ENCODE measurements at places on chromosomes 5 and 9.
A peak's percentile ranks its signal among the peaks of the same experiment; 100 is the strongest.

GRCh38 chr5:14097998-14098471, 45.1 kb upstream of the TRIO start:
- no peak overlapping the region for H3K27ac ChIP-seq
- no peaks in the 10 kb centered on the region for H3K36me3 ChIP-seq
- no peaks in the 10 kb centered on the region for H3K4me1 ChIP-seq
- no peaks in the 10 kb centered on the region for H3K27me3 ChIP-seq

DNA sequence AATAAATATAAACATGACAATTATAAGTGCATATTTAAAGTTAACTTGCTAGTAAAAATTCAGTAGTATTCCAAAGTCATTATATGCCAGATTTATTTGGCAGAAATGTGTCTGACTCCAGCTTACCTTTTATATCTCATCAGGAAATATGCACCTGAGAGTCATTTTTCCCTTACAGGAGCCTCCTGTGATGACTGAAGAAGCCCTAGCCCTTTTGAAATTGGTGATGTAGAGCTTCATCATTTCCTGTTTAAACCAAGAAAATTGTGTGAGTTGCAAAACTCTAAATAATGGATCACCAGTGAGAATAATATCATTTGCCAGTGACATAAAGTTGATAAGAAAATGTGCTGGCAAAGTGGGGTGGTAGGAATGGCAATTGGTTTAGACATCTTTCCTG, 42.1 kb upstream of the CTNND2 start:
- no peak overlapping the region for H3K27ac ChIP-seq
- no peaks in the 10 kb centered on the region for H3K4me1 ChIP-seq
- H3K36me3 ChIP-seq, result no peaks in the 10 kb centered on the region
- no peaks in the 10 kb centered on the region for H3K27me3 ChIP-seq
- DNase-seq, result no peak
- H3K4me3 ChIP-seq, result no peak overlapping the region

GRCh38 chr5:54883374-54884194, 101.8 kb downstream of the ESM1 start:
- H3K27ac ChIP-seq, result peak overlapping the region; percentile 33
- DNase-seq, result peak; percentile 64
- no peaks in the 10 kb centered on the region for H3K36me3 ChIP-seq

DNA sequence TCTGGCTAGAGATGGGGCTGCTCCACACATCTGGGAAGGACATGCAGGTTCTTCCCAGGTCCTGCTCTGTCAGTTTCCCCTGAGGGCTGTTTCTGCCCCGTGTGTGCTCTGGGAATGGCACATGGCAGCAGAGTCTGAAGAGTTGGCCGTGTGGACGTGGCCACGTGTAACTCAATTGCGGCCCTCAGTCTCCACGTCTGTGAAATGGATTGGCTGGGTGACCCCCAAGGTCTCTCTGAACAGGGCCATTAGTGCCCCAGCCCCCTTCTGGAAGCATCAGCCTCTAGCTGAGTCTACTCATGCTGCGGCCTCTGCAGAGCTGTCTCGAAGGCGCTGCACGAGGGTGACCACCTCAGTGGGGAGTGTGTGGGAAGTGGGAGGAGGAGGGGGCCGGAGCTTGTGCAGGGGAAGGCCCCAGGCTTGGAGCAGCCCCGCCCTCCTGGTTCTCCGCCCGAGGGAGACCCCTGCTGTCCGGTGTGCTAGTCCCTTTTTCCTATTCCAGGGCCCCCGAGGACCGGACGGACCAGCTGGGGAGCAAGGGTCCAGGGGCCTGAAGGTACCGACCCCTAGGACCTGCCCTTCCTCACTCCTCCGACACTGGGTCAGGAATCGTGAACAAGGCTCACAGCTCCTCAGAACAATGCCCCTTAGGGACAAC, 58.9 kb upstream of the ORM1 start:
- H3K36me3 ChIP-seq, result no peaks in the 10 kb centered on the region
- no peaks in the 10 kb centered on the region for H3K4me1 ChIP-seq
- no peak for DNase-seq
- H3K4me3 ChIP-seq, result no peak overlapping the region
- H3K27ac ChIP-seq, result no peak overlapping the region

GRCh38 chr5:99032234-99033013, 103.6 kb upstream of the CHD1 start:
- DNase-seq, result peak; percentile 71
- H3K4me3 ChIP-seq, result no peak overlapping the region
- H3K36me3 ChIP-seq, result no peaks in the 10 kb centered on the region
- peak overlapping the region; percentile 61 for H3K27ac ChIP-seq
